Kasumi-1 (cell line): ENCODE measurements at places on chromosomes 6 and 20.

GRCh38 chr6:164013480-164014208 lies 599.1 kb downstream of the QKI start:
- DNase-seq: no peak

DNA sequence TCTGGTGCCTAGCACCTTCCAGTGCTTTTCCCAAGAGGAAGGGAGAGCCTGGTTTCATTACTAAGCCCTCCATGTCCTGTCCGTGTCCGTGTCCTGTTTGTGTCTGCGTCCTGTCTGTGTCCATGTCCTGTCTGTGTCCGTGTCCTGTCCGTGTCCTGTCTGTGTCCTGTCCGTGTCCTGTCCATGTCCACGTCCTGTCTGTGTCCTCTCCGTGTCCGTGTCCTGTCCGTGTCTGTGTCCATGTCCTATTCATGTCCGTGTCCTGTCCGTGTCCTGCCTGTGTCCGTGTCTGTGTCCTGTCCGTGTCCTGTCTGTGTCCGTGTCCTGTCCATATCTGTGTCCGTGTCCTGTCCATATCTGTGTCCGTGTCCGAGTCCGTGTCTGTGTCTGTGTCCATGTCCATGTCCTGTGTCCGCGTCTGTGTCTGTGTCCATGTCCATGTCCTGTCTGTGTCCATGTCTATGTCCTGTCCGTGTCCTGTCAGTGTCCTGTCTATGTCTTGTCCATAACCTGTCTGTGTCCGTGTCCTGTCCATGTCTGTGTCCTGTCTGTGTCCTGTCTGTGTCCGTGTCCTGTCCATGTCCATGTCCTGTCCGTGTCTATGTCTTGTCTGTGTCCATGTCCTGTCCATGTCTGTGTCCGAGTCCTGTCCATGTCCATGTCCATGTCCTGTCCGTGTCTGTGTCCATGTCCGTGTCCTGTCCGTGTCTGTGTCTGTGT lies 54.4 kb upstream of the BHLHE23 start:
- DNase-seq: no peak

GRCh38 chr6:147449405-147450161 lies 58.9 kb upstream of the SAMD5 start:
- DNase-seq: no peak

DNA sequence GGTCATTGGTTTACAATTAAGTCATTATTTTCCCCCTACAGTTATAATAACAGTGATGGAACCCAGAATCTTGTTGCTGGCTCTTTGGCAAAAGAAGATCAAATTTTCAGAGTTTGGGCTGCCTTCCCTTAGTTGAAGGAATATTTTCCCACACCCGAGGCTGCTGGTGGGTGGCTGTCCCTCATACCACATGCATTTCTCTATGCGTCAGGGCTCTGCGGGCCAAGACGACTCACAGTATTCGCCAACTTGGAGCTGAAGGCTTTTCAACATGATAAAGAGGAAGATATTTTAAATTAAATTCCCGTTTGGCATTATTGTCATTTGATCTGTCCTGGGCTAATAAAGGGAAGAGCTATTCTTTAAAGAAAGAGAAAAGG lies 102.2 kb upstream of the SASH1 start:
- no peak for DNase-seq
